Naive thymus-derived CD4-positive, alpha-beta T cell (primary cell): ENCODE measurements at places on chromosomes 7 and 10.

- H3K27me3 ChIP-seq = no peaks in the 10 kb centered on the region
- no peaks in the 10 kb centered on the region for H3K4me1 ChIP-seq
- no peak overlapping the region for H3K4me3 ChIP-seq
- DNase-seq = no peak
- H3K36me3 ChIP-seq = no peaks in the 10 kb centered on the region
Measured at GRCh38 chr7:94620703-94621118, 35.2 kb downstream of the SGCE start.

DNA sequence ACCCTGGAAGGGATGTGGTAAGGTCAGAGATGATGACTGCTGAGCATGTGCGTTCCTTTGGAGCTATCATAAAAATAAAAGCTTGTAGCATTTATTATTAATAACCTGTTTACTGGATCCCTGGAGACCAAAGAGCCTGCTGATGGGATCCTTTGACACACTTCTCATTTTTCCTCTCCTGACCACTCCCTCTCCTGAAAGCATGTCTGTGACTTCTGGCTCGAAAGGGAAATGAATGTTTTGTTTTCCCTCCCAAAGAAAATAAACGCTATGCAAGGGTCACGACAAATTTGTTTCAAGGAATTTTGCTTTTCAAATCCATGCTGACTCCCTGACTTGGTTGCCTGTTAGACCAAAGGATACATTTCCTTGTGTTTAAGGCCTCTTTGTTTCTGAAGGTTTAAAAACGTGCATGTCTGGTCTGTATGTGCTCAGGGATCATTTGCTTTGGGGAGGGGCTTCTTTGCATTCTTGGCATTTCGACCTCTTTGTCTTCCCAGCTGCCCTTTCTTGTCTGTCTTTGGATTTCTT, 185.1 kb upstream of the AGK start:
- H3K36me3 ChIP-seq = no peaks in the 10 kb centered on the region
- no peaks in the 10 kb centered on the region for H3K27me3 ChIP-seq
- no peak overlapping the region for H3K4me3 ChIP-seq

- DNase-seq = no peak
- H3K36me3 ChIP-seq = no peaks in the 10 kb centered on the region
- H3K27ac ChIP-seq = no peak overlapping the region
- H3K27me3 ChIP-seq = no peaks in the 10 kb centered on the region
Measured at GRCh38 chr10:89075631-89076030, 85.0 kb downstream of the FAS start.

DNA sequence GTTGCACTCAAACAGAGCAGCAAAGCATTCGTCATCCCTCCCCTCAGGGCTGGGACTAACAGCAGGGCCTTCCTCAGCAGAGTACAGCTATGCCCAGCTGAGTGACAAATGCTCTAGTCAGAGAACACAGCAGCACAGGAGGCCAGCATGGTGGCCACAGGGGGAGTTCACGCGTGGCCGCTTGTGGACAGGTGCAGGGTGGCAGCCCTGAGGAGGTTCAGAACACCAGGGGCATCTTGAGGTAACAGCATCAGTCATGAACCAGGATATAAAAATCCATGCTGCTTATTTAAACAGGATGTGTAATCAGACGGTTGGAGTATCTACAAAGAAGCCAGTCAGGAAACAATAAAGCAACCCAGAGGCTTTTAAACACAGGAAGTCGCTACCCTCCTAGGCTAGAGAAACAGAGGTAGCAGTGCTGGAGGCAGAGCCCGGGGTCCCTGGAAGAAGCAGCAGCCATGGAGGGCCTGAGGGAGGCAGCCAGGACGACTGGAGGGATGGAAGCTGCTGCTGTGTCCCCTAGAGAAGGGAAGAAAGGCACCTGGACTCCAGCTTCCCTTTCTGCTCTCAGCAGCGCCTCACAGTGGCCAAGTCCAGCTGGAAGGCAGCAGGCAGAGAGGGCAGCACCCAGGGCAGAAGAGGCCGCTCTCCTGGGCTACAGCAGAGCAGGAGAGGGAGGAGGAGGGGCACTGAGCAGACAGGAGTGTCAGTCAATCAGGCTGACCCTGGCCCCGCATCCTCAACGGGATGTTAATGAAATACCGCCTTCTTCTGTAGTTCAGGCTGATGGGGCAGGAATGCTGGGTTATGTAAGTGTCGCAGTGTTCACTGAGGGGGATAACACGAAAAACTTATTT, 70.8 kb upstream of the UCN3 start:
- DNase-seq = peak; percentile 52
- no peaks in the 10 kb centered on the region for H3K27me3 ChIP-seq

GRCh38 chr7:140192620-140193019, 15.8 kb upstream of the KDM7A start:
- no peaks in the 10 kb centered on the region for H3K27me3 ChIP-seq
- H3K4me3 ChIP-seq = no peak overlapping the region
- no peaks in the 10 kb centered on the region for H3K36me3 ChIP-seq
- no peak for DNase-seq
- H3K4me1 ChIP-seq = no peaks in the 10 kb centered on the region

DNA sequence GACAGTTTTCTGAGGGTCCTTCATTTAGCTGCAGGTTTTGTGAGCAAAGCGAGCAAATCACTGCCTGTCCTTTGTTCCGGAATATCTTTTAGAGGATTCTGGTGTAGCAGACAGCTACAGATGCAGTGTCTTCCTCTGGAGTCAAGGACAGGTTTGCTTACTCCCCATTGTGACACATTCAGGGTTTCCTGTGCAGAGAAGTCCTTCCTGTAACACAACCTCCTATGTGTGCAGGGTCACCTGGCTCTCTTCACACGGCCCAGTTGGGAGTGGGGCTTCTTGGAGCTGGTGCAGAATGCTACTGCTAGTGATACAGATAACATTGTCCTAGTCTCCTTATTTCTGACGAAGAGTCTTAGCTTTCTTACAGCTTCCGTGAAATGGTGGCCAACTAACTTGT, 47.9 kb downstream of the RBM33 start:
- no peaks in the 10 kb centered on the region for H3K27me3 ChIP-seq
- no peak for DNase-seq
- no peak overlapping the region for H3K27ac ChIP-seq
- no peak overlapping the region for H3K4me3 ChIP-seq
- peaks cover 4% of the 10 kb centered on the region for H3K4me1 ChIP-seq

DNA sequence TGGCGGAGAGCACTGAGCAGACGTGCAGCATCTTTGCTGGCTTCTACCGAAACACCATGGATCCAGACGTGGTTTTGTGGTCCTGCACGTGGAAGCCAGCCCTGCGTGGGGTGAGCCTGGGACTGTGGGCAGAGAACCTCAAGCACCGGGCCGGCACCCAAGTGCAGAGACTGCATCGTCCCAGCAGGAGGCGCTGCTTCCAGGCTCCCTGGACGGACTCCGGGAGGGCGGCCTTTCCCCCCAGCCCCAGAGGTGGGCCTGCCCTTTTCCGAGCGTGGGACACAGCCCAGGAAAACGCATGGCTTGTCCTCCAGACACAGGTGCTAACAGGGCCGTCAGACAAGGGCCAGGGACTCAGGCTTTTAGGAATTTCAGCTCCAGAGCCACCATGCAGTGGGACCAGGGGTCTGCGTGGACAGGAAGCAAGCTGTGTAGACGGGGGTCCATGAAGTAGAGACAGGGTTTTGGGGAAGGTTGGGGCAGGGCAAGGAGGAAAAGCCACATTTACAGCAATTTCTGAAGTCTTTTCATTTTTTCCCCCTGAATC, 303.9 kb downstream of the WDR37 start:
- H3K4me1 ChIP-seq = peaks cover 5% of the 10 kb centered on the region
- no peak overlapping the region for H3K4me3 ChIP-seq
- no peak for DNase-seq
- H3K27me3 ChIP-seq = no peaks in the 10 kb centered on the region

DNA sequence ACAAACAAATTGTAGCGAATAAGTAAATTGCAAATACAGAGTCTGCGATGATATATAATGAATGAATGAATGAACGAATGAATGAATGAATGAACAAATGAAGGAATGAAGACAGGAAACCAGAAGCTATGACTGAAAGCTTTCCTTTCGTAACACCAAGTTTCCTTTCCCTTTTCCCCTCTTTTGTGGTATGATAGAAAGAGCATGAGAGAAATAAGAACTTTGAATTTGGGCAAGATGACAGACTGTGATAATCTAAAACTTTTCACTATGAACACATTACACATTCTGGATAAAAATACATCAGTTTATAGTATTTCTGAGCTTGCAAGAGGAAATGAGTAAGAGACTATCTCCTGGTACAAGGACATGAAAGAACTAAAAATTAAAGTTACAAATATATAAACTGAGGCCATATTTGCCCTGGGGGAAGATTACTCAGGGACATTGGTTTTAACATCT, 8.4 kb upstream of the UCN3 start:
- no peak for DNase-seq
- H3K27ac ChIP-seq = no peak overlapping the region
- H3K36me3 ChIP-seq = no peaks in the 10 kb centered on the region
- no peaks in the 10 kb centered on the region for H3K4me1 ChIP-seq
- H3K4me3 ChIP-seq = no peak overlapping the region

GRCh38 chr10:17206210-17206709, 4.8 kb upstream of the TRDMT1 start:
- H3K36me3 ChIP-seq = no peaks in the 10 kb centered on the region
- H3K27me3 ChIP-seq = no peaks in the 10 kb centered on the region
- H3K4me3 ChIP-seq = no peak overlapping the region
- peaks cover 23% of the 10 kb centered on the region for H3K4me1 ChIP-seq
- peak overlapping the region; percentile 79 for H3K27ac ChIP-seq

GRCh38 chr7:133709036-133709880, 417.9 kb upstream of the LRGUK start:
- H3K36me3 ChIP-seq = no peaks in the 10 kb centered on the region
- H3K4me3 ChIP-seq = no peak overlapping the region
- H3K27ac ChIP-seq = no peak overlapping the region
- H3K4me1 ChIP-seq = no peaks in the 10 kb centered on the region
- H3K27me3 ChIP-seq = no peaks in the 10 kb centered on the region

GRCh38 chr7:14021069-14021468, 31.6 kb upstream of the ETV1 start:
- H3K27me3 ChIP-seq = no peaks in the 10 kb centered on the region
- no peak for DNase-seq
- H3K4me1 ChIP-seq = no peaks in the 10 kb centered on the region
- no peak overlapping the region for H3K27ac ChIP-seq
- no peaks in the 10 kb centered on the region for H3K36me3 ChIP-seq

- no peaks in the 10 kb centered on the region for H3K4me1 ChIP-seq
- no peak for DNase-seq
- no peak overlapping the region for H3K27ac ChIP-seq
- no peaks in the 10 kb centered on the region for H3K27me3 ChIP-seq
- no peaks in the 10 kb centered on the region for H3K36me3 ChIP-seq
Measured at GRCh38 chr10:108905821-108906220, 1017.5 kb downstream of the XPNPEP1 start.

DNA sequence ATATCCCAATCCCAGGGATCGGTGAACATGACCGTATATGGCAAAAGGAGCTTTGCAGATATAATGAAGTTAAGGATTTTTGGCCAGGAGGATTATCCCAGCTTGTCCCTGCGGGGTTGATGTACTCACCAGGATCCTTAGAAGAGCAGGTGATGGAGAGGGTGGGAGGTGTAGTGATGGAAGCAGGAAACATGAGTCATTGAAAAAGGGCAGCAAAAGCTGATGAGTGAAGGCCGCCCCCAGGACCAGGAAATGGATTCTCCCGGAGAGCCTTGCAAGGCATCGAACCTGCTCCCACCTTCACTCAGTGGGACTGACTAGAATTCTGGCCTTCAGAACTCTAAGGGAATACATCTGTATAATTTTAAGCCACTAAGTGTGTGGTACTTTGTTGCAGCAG, 5.2 kb upstream of the NUPR2 start:
- H3K36me3 ChIP-seq = no peaks in the 10 kb centered on the region
- H3K27me3 ChIP-seq = no peaks in the 10 kb centered on the region
- H3K27ac ChIP-seq = no peak overlapping the region
- H3K4me3 ChIP-seq = no peak overlapping the region
- DNase-seq = no peak

- H3K4me3 ChIP-seq = no peak overlapping the region
- no peaks in the 10 kb centered on the region for H3K36me3 ChIP-seq
- H3K4me1 ChIP-seq = no peaks in the 10 kb centered on the region
- no peak overlapping the region for H3K27ac ChIP-seq
Measured at GRCh38 chr10:55369670-55370420, 568.8 kb upstream of the PCDH15 start.

GRCh38 chr7:78412216-78412858, 613.8 kb downstream of the PHTF2 start:
- no peaks in the 10 kb centered on the region for H3K4me1 ChIP-seq
- H3K27ac ChIP-seq = no peak overlapping the region
- no peak overlapping the region for H3K4me3 ChIP-seq
- H3K27me3 ChIP-seq = no peaks in the 10 kb centered on the region

DNA sequence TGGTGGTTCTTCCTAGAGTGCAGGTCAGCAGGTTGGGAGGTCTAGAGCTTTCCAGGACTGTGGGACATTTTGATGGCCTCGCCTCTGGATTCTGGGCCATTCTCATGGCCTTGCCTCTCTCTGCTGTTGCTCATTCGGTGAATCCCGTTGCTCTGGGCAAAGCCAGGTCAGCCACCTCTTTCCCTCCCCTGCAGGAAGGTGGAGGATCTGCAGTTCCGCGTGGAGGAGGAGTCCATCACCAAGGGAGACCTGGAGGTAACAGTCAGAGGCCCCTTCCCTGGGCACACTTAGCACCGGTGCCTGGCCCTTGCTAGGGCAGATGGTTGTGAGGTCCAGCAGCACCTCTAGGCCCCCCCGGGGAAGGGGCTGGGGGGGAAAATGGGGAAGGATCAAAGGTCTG, 74.9 kb downstream of the CLIP2 start:
- no peak overlapping the region for H3K4me3 ChIP-seq
- no peak for DNase-seq
- H3K27me3 ChIP-seq = no peaks in the 10 kb centered on the region
- no peaks in the 10 kb centered on the region for H3K36me3 ChIP-seq

DNA sequence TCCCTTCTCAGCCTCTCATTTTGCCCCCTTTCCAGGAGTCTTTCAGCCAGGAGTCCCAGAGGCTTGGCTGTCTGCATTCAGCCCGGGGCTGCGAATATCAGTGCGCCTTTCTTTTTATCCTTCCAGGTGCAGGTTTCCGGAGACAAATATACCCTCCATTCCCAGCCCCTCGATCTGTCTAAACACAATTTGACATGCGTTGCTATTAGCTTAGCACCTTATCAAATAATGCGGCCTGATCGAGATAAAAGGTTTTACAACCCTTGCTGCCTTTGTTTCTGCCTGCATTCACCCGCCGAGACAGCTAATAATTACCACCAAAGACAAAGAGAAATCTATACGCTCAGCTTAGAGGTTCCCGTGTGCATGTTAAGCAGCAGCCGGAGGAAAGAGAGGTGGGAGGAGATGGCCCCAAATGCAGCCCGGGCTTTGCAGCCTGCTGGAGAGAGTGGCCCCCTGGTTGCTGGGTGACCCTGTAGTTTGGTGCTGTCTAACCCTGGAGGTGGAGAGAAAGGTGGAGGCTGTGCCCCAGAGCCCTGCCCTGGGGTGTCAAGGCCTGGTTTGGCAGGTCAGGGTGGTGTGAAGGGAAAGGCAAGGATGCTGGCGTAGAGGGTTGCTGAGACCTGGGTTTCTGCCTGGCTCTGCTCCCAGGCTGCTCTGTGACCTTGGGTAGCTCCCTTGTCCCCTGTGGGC, 185.3 kb downstream of the RPS24 start:
- H3K4me3 ChIP-seq = no peak overlapping the region
- no peak overlapping the region for H3K27ac ChIP-seq
